ENCODE measurements at places on chromosomes 3 and 15. TPM values are rescaled to one million over a fixed set of nuclear protein-coding genes. Genes with fewer than 3 reads are reported as not detected.

Gene KNG1
- total RNA-seq: not detected

Gene SPSB4
- total RNA-seq: not detected

Gene HHLA2
- total RNA-seq: not detected

Gene UMPS
- total RNA-seq: 23.1 TPM

Gene FGF12
- 0.17 TPM for total RNA-seq

Gene MB21D2
- total RNA-seq: 3.6 TPM

Gene ATP13A5
- not detected for total RNA-seq

Gene ROPN1
- not detected for total RNA-seq

Gene TUSC7
- total RNA-seq: not detected

Gene PLA2G4B
- total RNA-seq: 1.3 TPM

Gene ECE2
- total RNA-seq: not detected

Gene TMC3
- not detected for total RNA-seq

Gene TRAIP
- 0.77 TPM for total RNA-seq

Gene STARD5
- total RNA-seq: 14.9 TPM

Gene MST1R
- total RNA-seq: 1.5 TPM

Gene DAPK2
- 14.4 TPM for total RNA-seq

Gene TEX9
- 3.3 TPM for total RNA-seq

Gene CASR
- not detected for total RNA-seq

Gene HTR3E
- total RNA-seq: not detected

Gene ITIH1
- total RNA-seq: not detected

Gene POLQ
- 4.1 TPM for total RNA-seq

Gene RHOV
- not detected for total RNA-seq

Gene UROC1
- total RNA-seq: not detected

Gene IRAK2
- total RNA-seq: 6.6 TPM

Gene CD200R1
- not detected for total RNA-seq

Gene GADL1
- 2.6 TPM for total RNA-seq

Gene ROBO2
- total RNA-seq: 1.5 TPM

Gene COLQ
- 0.26 TPM for total RNA-seq

Data from fibroblast of lung (primary cell).